Left forelimb (tissue), 1 donor: ENCODE measurements at places on chromosomes 3 and 15.

DNA sequence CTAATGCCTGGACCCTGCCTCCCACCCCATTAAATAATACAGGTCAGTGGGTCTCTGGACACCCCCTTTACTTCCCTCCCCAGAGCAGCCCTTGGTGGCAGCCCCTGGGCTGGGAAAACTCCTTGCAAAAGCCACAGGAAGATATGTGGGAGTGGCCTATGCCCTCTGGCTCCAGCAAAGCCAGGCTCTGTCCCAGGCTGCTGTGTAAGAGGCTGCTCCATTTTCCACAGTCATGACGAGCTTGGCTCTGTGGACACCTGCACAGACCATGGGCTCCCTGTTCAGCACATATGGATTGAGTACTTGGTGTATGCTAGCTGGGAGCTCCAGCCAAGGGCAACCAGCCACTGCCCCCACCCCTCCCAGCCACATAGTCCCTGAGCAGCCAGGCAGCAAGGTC is 13.0 kb downstream of the CACNA2D2 start:
- DNase-seq = no peak

- DNase-seq = no peak
These were observed 58.9 kb upstream of the SLC6A6 start for GRCh38 chr3:14343338-14344112.

DNA sequence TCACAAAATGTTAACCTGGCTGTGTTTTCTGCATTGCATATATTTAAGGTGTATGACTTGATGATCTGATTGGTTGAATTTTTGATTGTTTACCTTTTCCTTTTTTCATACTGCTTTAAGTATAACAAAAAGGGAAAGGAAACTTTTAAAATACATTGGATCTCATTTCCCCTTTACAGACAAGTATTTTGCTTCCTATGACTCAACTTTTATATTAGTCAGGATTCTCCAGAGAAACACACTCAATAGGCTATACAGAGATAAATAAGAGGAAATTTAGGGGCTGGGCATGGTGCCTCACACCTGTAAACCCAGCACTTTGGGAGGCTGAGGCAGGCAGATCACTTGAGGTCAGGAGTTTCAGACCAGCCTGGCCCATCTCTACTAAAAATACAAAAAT is 205.8 kb downstream of the TJP1 start:
- no peak for DNase-seq

DNA sequence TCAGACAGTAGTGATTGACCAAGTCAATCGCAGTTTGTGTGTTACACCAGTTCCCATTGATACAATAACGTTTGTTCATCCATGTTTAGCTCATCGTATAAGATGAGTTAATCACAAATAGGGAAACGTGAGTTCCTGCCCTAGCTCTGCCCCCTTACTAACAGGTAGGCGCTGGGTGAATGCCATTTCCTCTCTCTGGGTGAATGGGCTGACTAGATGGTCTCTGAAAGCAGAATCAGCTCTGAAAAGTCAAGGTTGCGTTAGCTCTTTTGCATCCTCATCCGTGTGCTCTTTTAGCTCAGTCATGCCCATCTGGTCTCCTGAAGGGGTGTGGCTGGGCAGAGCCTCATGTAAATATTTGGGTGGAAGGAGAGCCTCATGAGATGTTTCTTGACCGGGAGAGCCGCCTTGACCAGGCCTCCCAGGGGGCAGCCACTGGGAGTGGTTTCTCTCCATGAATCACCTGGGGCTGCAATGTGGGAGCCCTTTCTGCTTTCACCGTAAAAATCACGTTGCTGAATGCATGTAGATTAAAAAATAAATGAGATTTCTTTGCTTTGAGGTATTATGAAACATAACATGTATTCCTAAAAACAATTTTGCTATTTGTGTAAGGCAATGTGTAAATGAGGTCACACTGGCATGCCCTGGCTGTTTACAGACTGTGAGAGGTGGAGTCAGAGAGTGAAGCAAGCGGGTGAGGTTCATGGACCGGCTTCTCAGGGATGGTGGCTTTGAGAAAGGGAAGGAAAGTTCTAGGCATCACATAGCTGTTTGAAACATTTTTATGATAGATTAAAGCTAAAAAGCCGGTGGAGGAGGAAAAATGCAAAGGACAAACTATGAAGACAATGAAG is 108.4 kb upstream of the RASGRP1 start:
- no peak for DNase-seq
